Tibial artery (tissue), 4 donors: ENCODE measurements at places on chromosomes 16 and 17.

- DNase-seq, result no peak
Measured at GRCh38 chr17:73644145-73645049, at the start of gene SDK2. Gene SDK2 (minus strand): TSS chr17:73644445. CDS start chr17:73644088, 357 bp downstream.

DNA sequence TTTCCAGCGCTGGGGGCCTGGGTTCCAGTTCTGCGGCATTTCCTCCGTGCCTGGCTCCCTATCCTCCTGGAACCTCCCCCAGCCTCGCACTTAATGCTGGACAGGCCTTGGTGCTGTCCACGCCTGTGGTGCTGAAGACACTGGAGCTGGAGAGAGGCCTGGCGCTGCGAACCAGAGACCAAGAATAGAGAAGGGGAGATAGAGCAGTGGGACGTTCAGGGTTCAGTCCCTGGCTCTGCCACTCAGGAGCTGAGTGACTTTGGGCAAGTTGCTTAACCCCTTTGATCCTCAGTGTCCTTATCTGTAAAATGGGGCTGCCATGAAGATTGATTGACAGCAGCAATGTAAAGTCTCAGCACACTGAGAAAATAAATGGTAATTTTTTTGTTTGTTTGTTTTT, 11.9 kb downstream of the SBK1 start:
- DNase-seq, result no peak

- peak; percentile 69 for DNase-seq
Measured at GRCh38 chr16:19001788-19002187, 18.1 kb downstream of the TMC7 start.

DNA sequence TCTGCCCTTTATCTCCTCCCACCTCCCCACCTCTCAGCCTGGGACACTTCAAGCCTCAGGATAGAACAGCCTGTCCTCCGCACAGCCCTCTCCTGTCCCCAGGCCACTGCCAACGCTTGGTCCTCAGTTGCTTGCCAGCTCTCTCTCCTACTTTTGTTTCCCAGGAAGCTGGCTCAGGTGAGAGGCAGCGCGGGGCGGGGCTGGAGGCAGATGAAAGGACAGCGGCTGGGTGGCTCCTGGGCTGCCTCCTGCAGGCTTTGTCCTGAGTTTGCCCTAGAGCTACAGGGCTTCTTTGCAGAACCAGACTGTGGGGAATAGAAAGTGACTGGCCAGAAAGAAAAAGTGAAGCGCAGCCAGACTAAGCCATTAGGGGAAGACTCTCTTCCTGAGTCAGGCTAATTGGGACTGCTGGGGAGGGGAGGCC, 48.2 kb upstream of the CDC42EP4 start:
- no peak for DNase-seq

- no peak for DNase-seq
Measured at GRCh38 chr17:47649972-47650524, 329 bp downstream of the KPNB1 start.

DNA sequence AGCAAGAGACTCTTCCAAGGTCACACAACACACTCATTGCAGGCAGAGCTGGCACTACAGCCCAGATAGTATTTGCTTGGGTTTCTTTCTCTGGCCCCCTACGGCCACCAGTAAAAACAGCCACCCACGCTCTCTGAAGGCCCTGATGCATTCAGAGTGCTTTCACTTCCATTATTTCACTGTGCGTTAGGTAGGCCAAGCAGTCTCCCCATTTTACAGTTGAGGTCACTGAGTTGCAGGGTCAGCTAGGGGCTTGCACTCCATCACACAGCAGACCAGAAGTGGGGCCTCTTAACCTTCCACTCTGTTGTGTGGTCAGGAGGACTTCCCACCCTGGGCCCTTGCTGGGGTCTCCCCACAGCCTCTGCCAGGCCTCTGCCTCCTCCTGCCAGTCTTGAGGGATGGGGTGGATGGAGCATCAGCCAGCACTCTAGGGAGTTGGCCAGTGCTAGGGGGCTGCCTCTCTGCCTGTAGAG, 2.5 kb downstream of the TBX21 start:
- no peak for DNase-seq

GRCh38 chr16:23855010-23855409, 19.2 kb downstream of the PRKCB start:
- DNase-seq, result no peak

- no peak for DNase-seq
Measured at GRCh38 chr16:47079860-47080259, 63.9 kb downstream of the NETO2 start.

- DNase-seq, result no peak
Measured at GRCh38 chr17:8791910-8792270, 7.3 kb downstream of the MFSD6L start.

DNA sequence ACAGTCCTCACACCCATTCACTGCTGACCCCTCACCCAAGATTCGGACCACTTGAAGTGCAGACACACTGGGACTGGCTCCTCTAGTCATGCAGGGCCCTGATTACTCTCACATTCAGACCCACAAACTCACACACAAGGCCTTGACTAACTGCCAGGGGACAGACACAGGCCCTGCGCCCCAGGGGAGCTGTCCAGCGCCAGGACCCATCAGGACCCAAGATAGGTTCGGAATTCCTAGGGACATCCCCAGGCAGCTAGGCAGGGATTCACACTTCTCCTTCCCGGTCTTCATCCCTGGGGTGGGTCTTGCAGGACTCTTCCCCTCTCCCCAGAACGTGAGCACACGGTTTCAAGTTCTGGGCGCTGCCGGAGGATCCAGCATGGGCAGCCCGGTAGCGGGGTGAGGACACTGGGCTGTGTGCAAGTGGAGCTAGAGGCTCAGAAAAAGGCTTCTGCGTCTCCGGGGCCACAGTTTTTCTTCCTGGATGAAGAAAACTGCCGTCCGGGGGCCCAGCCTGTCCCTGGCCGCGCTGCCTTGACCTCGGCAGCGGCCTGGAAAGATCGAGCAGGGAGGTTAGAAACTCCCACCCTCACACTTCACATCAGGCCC, 1.6 kb downstream of the SEZ6 start:
- no peak for DNase-seq

- no peak for DNase-seq
Measured at GRCh38 chr16:87657621-87658192, 55.4 kb downstream of the JPH3 start.

GRCh38 chr16:685967-686366, 1.8 kb upstream of the JMJD8 start:
- no peak for DNase-seq

DNA sequence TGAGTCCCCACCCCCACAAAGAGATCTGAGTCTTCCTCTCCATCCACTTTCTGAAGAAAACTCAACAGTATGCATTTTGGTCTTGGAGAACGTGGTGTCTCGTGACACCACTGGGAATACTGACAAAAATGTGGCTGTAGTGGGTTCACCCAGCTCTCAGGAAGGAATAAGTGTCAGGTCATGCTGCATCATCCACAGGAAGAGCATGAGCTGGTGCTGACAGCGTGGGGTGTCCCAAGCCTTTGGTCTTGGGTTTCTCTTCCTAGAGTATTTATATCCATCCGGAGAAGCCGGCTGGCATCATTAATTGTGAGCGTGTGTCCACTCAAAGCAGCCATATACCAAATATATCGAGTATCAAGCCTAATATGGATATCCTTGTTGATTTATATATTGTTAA, 55.9 kb downstream of the C17orf67 start:
- DNase-seq, result no peak

DNA sequence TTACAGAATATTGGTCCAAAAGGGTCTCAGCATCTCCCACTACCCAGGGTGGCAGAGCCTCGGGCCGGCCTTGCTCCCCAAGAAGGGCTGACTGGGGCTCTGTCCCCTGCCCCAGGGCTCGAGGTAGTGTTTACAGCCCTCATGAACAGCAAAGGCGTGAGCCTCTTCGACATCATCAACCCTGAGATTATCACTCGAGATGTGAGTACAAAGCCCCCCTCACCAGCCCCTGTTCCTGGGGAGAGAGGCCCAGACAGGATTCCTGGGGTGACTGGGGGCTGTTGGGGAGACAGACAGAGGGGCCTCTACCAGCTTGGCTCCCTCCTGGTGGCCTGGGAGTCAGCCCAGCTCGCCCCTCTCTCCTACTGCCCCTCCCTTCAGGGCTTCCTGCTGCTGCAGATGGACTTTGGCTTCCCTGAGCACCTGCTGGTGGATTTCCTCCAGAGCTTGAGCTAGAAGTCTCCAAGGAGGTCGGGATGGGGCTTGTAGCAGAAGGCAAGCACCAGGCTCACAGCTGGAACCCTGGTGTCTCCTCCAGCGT, 6.1 kb upstream of the NLRC5 start:
- peak; percentile 62 for DNase-seq

DNA sequence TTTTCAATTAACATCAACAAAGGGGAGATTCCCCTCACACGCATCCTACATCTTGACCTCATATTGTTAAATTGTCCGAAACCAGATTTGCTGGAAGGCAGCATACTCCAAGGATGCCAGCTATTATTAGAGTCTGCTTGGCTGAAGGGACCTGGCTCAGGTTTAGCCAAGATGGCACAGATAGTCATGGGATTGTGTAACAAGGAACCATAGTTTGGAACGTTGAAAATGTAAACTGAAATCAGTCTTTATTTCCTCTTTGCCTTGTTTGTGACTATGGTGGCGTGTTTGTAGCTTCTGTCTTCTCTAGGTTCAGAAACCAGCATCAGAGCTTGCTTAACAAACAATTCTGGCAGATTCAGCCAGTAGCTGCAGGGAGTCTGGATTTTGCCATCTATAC, 5.9 kb downstream of the ARSG start:
- no peak for DNase-seq

GRCh38 chr16:86734543-86735460, 156.5 kb downstream of the FOXL1 start:
- no peak for DNase-seq

DNA sequence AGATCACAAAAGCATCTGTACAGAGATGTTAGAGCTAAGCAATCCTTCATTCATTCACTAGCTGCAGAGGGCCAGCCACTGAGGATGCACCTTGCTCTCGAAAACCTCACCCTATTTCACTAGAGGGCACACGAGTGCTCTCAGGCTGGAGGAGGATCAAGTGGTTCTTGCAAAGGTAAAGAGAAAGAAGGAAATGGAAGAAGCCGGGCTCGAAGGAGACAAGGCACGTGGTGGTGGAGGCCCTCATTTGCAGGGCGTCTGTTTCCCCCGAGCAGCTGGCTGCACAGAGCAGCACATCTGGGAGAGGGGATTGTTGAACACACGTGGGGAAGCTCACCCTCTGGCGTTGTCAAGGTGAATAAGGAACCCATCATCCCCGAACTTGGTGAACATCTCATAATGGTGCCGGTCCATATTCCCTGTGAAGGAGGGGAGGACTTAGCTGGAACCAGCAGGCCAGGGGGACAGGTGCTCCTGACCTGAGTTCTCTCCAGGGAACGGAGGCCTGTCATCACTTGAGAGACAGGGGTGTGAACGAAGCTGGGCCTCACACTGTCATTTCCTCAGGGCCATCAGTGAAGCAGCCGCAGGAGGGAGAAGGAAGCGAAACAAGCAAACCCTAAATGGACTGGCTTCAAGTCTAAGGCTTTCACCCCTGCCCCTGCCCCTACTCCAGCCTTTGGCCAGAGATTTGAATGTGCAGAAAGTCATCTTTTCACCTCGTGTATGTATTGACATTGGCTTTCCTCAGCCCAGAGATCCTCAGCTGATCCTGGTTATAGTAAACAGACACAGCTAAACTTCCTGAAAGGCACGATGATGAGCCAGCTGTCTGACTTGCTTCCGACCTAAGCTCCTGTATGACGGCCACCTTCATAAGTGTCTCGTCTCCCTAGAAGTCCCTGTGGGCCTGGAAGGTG, 27.6 kb downstream of the PRKAR1A start:
- no peak for DNase-seq

DNA sequence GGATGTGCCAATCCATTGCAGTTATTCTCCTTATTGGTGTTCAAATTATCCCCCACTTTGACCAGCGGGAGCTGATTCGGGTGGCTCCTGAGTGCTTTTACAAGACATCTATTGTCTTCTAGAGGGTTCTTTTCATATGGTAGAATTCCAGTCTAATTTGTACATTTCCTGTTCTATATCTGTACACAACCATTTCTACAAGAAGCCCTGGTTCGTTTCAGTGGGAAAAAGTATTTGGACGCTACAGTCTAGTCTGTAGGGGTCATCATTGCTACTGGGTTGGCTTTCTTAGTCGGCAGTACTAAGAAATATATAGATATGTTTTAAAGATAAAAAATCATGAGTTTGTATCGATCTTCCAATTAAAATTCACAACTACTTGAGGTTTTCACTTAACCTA, 262.6 kb downstream of the MAP2K6 start:
- no peak for DNase-seq

DNA sequence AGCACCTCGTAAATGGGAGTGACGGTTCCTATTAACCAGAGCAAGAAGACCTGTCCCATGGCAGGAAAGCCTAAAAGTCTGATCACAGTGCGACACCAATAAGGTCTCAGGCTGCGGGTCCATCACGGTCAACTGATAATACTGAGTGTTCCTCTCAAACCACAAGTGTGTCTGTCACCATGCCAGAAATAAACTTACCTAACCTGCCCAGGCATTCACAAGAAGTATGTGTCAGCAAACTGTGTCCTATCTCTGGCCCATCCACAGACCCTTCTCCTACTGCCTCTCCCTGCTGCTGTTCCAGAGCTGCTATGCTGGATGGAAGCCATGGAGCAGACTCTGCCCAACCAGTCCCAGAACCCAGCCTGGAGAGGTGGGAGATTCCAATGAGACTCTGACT, 73.5 kb downstream of the ZNF423 start:
- no peak for DNase-seq

DNA sequence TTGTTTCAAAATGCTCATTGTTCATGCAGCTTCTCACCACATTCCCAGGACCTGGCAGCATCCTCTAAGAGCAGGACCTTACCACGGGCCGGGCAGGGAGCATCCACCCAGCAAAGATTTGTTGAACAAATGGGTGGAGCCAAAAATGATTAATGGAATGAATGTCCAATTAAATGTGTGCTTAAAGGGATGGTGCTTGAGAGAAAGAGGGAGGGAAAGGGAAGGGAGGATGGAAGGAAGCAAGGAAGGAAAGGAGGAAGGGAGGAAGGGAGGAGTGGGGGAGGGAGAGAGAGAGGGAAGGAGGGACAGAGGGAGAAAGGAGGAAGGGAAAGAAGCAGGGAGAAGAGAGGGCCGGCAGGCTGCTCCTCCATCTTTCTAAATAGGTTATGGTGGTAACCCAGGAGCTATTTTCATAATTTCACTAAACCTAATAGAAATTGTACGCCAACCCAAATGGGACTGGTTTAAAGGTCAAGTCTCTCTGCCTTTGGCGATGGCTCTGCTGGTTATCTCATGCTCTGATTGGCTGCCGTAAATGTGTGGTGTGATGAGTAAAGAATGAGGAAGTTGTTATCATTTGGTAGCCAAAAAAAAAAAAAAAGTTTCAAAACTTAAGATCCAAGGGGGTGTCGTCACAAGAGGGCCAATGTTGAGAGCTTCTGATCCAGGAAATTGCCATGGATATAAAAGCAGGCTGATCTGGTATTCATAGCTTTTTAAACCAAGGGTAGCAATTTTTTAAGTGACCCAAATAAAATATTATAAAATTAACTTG, 126.7 kb upstream of the FOXF1 start:
- DNase-seq, result no peak

DNA sequence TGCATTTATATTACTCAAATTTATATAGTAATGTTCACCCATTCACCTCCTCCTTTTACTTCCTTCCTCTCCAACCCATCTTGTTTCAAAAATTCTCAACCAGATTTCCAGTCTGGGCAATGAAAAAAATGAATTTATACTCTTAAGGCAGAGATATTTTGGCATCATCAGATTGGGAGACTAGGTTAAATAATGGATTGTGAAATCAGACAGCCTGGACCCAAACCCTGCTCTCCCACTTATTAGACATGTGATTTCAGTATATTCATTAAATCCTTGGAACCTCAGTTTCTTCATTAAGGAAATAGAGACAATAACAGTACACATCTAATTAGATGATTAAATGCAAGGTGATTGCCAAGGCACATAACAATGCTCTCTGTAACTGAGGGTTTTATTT, 7.8 kb downstream of the ACSM1 start:
- no peak for DNase-seq

- DNase-seq, result no peak
Measured at GRCh38 chr16:30399435-30400186, 4.4 kb downstream of the ZNF48 start.
